AG04449 (cell line): ENCODE measurements at places on chromosomes 11 and 22.

GRCh38 chr11:64349025-64349387 lies 9.0 kb downstream of the CCDC88B start:
- no peak for DNase-seq

GRCh38 chr11:77066229-77067042 lies at the start of gene CAPN5:
Gene CAPN5 (plus strand): TSS chr11:77066971. CDS start chr11:77084887, 17,916 bp downstream.
- no peak for DNase-seq

DNA sequence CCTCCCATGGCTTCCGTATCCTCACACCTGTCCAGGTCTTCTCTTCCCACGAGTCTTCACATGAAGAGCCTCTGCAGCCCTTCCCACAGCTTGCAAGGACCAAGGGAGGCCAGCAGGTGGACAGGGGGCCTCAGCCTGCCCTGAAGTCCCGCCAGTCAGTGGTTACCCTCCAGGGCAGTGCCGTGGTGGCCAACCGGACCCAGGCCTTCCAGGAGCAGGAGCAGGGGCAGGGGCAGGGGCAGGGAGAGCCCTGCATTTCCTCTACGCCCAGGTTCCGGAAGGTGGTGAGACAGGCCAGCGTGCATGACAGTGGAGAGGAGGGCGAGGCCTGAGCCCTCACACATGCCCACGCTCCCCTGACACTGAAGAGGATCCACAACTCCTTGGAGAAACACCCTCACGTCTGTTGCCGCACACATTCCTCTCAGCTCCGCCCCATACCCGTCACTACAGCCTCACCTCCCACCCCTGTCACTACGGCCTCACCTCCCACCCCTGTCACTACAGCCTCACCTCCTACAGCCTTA lies 8.3 kb downstream of the SSH3 start:
- DNase-seq = no peak

- no peak for DNase-seq
Observed at GRCh38 chr22:36884349-36885158, 23.7 kb downstream of the NCF4 start.

GRCh38 chr22:41382098-41382578 lies 396 bp downstream of the TEF start:
- DNase-seq = no peak

DNA sequence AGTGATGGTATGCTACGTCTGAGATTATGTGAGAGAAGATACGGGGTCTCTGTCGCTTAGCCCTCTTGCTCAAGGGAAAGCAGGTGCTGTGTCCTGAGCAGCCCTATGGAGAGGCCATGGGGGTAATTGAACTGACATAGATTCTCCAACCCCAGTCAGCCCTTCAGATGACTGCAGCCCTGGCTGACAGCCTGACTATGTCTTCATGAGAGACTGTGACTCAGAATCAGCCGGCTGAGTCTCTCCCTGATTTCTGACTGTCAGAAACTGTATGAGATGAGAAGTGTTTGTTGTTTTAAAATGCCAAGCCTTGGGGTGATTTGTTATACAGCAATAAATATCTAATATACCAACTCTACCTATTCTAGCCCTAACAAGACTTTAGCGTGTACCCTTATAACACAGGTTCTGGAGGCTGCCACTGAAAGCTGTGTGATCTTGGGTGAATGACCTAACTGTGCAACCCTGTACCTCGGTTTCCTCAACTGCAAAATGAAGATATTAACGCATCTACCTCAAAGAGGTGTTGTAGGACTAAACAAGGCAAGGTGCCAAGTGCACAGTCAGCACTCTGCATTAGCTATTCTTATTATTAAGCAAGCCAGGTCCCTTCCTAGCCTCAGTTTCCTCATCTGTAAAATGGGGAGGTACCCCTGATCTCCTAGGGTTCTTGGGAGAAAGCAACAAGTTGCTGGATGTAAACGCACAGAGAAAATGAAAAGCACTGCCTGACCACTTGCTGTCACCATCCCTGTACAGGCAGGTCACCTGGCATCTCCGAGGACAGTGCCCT lies 24.9 kb downstream of the SLC43A1 start:
- no peak for DNase-seq

DNA sequence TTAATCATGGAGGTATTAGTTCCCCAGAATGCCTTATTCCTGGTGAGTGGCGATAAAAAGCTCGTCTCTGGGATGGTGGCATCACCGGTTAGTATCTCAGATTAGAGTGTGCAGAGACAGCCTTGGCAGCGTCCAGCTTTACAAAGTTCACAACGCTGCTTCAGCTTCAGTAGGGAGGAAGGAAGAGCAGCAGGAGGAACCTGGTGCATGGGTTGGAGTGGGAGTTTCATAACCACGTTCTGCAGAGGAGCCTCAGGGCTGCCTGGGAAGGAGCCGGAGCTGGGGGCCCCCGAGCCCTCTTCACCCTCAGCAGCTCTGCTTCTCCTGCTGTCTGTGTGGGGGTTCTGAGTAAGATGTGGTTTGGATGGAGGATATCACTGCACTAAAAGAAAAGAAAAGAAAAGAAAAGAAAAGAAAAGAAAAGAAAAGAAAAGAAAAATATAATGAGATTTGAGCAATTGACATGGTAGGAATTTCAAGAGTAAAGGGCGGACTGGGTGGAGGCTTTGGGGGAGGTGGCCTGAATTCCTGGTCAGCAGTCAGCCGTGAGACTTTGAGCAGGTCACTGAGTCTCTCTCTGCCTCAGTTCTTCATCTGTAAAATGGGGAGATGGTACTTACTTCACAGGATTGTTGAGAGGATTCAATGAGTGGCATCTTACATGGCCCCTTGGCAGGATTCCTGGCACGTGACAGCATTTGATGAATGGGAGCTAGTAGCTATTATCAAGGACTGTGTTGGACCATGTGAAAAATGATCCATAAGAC lies 6.5 kb downstream of the ASPHD2 start:
- no peak for DNase-seq

DNA sequence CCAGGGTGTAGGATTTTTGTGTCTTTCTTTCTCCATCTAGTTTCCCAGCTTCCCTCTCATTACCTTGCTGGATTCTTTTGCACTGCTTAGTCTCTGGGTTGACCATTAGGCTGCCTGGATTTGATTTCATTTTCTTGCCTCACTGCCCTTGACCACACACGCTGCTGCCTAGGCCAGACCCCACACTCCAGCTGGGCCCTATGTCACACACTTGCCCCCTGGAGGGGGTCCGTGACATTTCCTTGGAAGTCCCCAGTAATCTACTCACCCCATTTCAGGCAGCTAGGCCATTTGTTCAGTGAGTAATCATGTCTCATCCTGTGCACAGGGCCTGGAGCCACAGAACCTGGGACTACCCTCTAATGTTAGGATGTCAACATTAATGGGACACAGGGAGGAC lies 81.9 kb upstream of the SPON1 start:
- DNase-seq = no peak

DNA sequence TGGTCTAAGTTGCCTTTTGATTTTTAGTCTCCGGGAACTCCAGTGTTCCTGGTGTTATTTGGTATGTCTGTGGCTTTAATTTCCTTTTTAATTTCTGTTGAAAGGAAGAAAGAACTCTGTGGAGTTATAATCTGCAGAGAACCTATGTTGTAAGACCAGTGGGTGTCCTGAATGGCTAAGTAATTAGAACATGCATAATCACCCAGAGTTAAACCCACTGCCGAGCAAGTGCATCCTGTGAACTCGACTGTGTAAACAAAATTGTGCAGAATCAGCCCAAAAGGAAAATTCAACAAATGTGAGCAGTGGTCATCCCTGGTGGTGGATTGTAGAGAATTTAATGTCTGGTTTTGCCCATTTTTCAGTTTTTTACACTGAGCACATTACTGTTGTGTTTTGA lies 162.5 kb downstream of the COMMD9 start:
- DNase-seq = no peak

GRCh38 chr11:15127341-15127740 lies 12.6 kb downstream of the INSC start:
- DNase-seq = peak; percentile 49

- no peak for DNase-seq
Observed at GRCh38 chr11:12271241-12271640, 106.1 kb upstream of the PARVA start.

DNA sequence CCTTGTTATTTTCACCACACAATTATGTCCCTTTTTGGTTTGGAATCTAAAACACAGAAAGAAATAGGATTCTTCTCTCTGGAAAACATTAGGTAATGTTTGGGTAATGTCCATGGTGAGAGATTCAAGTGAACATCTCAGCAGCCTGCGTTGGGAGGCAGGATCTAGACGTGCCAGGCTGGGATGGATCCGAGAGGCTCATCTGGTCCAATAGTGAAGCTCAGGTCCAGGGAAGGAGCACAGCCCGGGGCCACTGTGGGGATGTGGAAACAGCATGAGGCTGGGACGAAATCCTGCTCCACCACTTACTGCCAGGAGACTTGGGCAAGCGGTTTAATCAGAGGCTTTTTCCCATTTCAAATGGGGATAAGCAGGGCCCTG lies 109.9 kb downstream of the CSNK2A3 start:
- DNase-seq = no peak

GRCh38 chr11:79156031-79156430 lies 284.8 kb downstream of the TENM4 start:
- DNase-seq = no peak

- DNase-seq = no peak
Observed at GRCh38 chr22:22142661-22143060, 101.9 kb upstream of the VPREB1 start.

- peak; percentile 24 for DNase-seq
Observed at GRCh38 chr22:19109198-19110063, 12.8 kb downstream of the DGCR2 start.

DNA sequence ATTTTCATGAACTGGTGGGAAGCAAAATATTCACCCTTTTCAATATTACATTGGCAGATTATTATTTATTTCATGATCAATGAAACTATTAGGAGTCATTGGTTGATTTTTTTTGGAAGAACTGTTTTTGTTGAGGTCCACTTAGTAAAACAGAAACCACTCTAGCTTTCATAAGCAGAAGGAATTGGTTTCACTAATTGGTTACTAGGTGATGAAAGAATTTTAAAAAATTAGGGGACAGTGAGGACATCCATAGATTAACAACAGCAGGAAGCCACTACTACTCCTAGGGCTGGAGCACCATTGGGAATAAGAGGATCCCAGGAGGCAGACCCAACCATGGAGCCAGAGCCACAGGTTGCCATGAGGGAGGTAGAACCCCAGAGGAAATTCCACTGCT lies 74.4 kb upstream of the KCNA4 start:
- no peak for DNase-seq

- no peak for DNase-seq
Observed at GRCh38 chr11:108713076-108713790, 48.4 kb downstream of the DDX10 start.

GRCh38 chr11:114746013-114746412 lies 67.7 kb downstream of the NXPE2 start:
- no peak for DNase-seq

GRCh38 chr22:18068381-18068988 lies 9.3 kb upstream of the PEX26 start:
- DNase-seq = no peak

DNA sequence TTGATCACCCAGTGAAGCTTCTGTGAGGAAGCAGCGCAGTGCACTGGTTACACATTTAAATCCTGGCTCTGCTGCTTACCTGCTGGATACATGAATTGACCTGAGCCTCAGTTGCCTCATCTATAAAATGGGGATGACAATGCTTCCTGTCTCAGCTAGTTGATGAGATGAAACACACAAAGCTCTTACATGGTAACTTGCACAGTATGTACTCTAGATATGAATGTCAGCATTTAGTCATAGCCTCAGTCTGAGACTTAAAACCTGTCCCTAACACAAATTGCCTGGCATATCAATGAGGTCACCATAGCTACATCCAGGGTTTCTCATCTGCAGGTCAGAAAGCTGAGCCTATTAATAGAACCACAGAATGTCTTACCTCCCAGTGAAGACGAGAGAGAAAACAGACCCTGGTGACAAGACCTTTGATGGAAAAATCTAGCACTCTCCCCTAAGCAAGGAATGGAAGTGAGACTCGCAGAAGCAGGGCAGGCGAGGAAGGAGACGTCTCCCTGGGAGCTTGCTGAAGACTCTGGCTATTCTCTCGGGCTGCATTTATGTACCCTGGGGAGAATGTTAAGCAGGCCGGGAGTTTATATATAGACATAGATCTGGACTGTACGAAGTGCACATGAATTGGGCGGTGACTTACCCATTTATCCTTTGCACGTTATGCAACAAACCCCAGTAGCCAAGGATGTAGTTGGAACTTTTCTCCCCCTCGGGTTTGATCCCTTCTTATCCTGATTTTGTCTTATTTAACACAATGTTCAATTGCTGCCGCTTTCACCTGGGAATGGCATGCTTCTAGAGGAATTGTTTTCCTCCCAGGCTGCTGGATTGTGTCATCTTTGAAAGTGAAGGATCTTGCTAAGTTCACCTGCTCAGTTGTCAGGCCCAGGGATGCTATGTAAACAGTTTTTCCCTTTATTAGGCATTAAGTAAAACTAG lies 18.0 kb downstream of the SDHAF2 start:
- no peak for DNase-seq

GRCh38 chr11:118095493-118095892 lies 8.7 kb upstream of the SMIM35 start:
- DNase-seq = no peak

DNA sequence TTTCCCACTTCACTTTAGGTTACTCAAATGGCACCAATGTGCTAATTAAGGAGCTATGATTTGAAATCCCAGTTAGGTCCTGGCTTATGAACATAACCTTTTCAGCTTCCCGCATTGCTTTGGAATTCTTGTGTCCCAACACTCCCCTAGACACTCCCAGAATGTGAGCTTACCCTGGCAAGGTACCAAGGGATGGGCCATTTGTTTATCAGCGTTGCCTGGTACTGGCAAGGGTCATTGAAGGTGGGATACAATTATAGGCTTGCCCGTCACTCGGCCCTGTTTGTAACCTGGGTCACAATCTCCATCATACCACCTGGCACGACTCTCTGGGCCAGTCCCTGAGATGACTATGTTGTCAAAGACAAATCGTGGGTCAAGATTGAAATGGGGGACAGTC lies 5.4 kb downstream of the CSRP3 start:
- no peak for DNase-seq

- DNase-seq = no peak
Observed at GRCh38 chr11:25777343-25777742, 554.6 kb upstream of the ANO3 start.

DNA sequence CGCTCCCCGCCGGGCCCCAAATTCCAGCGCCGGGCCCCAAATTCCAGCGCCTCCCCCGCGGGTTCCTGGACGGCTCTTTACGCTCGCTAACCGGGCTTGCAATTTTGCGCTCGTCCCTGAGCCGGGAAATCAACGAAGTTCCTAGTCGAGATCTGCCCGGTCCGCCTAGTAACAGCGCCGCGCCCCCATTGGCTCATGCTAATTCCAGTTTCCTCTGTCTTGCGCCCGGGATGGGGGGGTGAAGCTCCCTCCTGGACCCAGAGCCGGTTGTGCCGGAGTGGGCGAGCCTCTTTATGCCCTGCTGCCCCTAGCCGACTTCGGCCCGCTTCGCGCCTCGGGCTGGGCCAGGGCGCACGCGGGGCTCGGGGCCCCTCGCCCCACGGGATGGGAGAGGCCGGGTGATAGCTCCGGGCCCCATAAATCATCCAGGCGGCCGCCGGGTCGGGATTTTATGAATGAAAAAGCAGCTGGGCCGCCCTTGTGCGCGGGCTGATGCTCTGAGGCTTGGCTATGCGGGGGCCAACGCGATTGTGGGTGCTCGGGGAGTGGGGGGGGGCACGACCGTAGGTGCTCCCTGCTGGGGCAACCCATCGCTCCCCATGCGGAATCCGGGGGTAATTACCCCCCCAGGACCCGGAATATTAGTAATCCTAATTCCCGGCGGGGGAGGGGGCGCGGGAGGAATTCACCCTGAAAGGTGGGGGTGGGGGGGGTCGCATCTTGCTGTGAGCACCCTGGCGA lies 1.8 kb upstream of the CCND1 start:
- DNase-seq = peak; percentile 76

GRCh38 chr22:38494498-38494897 lies 11.6 kb downstream of the DDX17 start:
- DNase-seq = peak; percentile 44

- DNase-seq = no peak
Observed at GRCh38 chr11:82229341-82229740, 504.3 kb downstream of the FAM181B start.
